Right cardiac atrium (tissue), 5 donors: ENCODE measurements at places on chromosomes 5 and 9. TPM values are rescaled to one million over a fixed set of nuclear protein-coding genes. Genes with fewer than 3 reads are reported as not detected.

Gene SHLD3
- polyA plus RNA-seq, result 2.6 TPM

Gene SPINK13
- polyA plus RNA-seq, result 0.72 TPM

Gene SMIM33
- not detected for polyA plus RNA-seq

Gene NR5A1
- not detected for polyA plus RNA-seq

Gene SLC25A48
- 0.25 TPM for polyA plus RNA-seq

Gene FOXD4L4
- polyA plus RNA-seq, result 0.05 TPM
